Stimulated activated CD4-positive, alpha-beta T cell treated with anti-CD3 and anti-CD28 coated beads, Interleukin-4, amount 100 ng/mL, for 24 hours (primary cell): ENCODE measurements at places on chromosomes 12 and 14.

DNA sequence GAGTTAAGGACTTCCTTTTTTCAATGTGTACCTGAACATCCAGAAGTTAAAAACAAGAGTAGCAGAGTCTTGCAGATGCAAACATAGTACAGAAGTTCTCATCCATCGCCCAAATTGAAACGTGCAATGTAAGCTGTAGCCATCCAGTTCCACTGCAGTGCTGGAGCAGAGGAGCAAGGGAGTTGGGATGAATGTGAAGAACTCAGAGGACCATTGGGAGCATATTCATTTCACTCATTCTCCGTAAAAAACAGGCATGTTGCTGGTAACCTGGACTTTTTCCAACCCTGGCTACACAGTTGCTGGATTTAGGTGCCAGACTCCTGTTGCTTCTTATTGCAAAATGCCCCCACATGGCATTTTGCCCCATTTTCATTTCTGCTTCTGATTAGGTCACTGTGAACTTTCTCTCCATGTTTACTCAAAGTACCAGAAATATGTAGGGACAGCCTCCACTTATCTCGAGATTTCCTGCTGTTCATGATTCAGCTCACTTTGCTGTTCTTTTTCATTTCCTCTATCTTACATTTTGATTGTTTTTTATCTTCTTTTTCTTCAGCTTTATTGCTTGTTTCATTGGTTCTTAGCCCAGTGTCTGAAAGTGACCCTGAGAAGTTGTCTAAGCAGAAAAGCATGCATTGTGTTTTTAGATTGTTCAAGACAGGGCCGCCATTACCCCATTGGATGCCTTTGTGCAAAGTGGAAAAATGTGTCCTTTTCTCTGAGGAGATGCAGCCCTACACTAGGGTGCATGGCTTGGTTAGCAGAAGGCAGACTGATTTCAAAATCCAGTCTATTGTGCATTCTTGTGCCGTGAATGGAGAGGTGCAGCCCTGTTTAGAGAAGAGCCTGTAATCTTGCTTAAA lies 109.0 kb upstream of the AMIGO2 start:
- no peak for DNase-seq

GRCh38 chr12:124024776-124025175 lies 51.8 kb downstream of the ZNF664 start:
- DNase-seq = no peak

DNA sequence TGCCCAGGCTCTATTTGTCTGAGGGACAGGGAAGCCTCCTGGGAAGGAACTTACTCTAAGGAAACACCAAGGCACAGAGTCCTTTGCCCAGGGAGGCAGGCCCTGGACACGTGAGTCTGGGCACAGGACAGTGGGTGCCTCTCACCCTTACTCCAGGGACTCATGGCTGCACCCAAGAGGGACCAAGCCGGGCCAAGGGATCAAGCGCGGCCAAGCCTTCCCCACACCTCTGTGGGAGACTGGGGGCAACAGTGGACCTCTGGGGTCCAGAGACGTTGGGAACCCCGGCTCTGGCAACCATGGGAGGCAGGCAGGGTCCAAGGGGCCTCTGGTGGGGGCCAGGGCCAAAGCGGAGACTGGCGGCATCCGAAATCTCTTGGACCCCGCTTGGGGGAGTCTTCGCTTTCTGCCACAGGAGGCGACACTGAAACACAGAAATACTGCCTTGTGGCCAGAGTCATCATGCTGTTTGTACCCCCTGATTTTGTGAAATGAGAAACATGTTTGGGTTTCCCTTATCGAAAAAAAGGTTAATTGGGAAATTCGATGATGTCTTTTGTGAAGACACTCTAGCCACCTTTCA lies 51.7 kb upstream of the BCL11B start:
- no peak for DNase-seq

DNA sequence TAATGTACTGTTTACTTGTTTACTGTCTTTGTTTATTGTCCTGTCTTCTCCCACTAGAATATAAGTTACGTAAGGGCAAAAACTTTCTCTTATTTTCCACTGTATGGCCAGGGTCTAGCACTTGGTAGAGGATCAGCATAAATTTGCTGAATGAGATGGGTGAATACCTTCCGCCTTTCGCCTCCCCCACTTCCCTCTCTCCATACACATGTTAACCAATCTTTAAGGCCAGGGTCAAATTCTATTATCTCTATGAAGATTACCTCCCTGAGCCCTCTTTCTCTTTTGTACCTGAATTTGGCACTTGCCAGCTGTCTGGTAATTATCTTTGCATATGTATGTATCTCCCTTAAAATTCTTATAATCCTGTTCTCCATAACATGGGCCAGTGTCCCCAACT lies 4.9 kb downstream of the DUSP16 start:
- no peak for DNase-seq

- no peak for DNase-seq
These were observed 69.2 kb upstream of the ARID2 start for GRCh38 chr12:45660330-45660729.

GRCh38 chr12:9944391-9944790 lies 12.2 kb upstream of the CLEC2A start:
- no peak for DNase-seq

- peak; percentile 91 for DNase-seq
These were observed 25.1 kb upstream of the UBC start for GRCh38 chr12:124939421-124940142.

GRCh38 chr12:103725398-103725797 lies 115.6 kb downstream of the NT5DC3 start:
- no peak for DNase-seq

GRCh38 chr14:102848830-102849525 lies 71.7 kb downstream of the TRAF3 start:
- no peak for DNase-seq

- DNase-seq = no peak
These were observed 2.9 kb upstream of the CLMN start for GRCh38 chr14:95322651-95323050.

- DNase-seq = no peak
These were observed 217.4 kb downstream of the CRADD start for GRCh38 chr12:93894391-93895088.

DNA sequence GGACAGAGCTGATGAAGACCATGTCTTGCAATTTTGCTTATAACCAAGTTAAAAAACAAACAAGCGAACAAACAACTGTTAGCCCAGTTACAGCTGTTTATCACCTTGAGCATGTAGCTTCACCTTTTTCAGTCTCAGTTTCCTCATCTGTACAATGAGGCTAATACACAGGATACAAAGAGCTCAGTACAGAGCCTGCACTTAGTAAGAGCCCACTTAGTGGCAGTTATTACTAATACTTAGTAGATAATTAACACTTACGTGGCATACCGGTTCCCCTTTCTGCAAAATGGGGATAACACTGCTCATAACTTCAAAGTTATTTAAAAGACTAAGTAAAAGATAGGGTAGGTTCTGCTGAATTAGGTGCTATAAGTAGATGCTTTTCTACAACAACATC lies 228.0 kb downstream of the MON2 start:
- DNase-seq = no peak

GRCh38 chr12:108815875-108816594 lies 41.3 kb downstream of the SSH1 start:
- no peak for DNase-seq

DNA sequence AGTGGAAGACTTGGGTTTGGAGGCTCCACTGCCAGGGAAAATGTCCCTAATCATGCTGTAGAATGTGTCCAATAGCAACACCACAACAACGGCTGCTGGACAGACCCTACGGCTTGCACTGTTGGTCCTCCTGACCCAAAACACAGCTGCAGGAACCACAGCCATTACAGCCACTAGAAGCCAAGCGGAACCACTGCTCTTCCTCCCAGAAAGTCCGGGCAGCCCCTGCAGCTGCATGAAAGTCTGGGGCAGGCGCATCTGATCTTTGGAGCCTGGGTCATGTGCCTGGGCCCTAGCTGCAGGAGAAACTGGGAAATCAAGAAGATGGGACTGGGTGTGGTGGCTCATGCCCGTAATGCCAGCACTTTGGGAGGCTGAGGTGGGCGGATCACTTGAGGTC lies 124.7 kb upstream of the METAP2 start:
- DNase-seq = no peak

GRCh38 chr12:62799126-62799736 lies 135.7 kb downstream of the PPM1H start:
- peak; percentile 67 for DNase-seq

GRCh38 chr12:75041472-75041871 lies 168.2 kb downstream of the KCNC2 start:
- no peak for DNase-seq

DNA sequence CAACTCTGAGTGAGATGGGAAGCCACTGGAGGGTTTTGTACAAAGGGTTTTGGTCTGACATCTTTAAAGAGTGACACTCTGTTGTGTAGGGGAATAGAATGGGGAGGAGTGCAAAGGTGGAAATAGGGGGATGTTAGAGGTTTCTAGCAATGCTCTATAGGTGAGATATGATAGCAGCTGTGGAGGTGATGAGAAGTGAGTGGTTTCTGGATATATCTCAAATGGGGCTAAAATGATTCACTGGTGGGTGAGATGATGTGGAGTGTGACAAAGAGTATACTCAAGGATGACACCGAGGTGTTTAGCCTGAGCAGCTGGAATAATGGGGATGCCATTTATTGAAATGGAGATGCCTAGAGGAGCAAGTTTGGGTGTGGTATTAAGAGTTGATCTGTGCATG lies 426.4 kb downstream of the PCNX1 start:
- DNase-seq = no peak

DNA sequence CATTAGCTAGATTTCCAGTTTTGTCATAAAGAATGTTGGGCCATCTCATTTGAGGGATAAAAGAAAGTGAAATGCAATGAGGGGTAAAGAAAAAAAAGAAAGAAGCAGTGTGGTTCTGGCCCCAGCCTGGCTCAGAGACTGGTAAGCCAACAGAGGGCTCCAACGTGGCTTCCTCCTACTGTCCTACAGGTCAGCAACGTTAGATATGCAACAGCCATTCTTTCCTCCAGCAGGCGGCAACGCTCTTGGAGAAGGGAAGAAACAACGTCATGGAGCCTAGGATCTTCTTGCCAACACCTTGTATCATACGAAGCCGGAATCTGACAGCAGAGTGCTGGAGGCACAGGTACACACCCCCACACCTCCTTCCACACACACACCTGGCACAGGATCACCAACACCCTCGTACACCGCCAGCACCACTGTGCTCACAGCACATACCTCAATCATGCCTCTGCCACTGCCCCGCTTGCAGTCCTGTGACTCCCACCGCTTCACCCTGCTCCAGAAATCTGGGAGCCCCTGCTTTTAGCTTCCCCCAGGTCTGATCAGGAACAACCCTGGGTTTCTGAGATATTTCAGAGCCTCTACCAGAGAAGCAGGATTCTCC lies 102.8 kb downstream of the RPAP3 start:
- no peak for DNase-seq

DNA sequence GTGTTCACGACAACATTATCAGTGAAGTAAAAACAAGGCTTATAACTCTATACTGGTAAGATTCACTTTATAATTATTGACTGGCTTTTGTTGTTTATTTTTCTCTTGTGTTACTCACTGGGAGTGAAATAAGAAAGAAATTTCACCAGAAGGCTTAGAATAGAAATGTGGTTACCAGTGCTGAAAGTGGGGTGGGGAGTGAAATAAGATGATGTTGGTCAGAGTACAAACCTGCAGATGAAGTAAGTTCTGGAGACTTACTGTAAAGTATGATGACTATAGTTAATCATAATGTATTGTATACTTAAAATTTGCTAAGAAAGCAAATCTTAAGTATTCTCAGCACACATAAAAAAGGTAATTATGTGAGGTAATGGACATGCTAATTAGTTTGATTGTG lies 198.4 kb downstream of the KLHL28 start:
- DNase-seq = no peak

- DNase-seq = peak; percentile 61
These were observed 69.2 kb downstream of the RASSF3 start for GRCh38 chr12:64679487-64680001.

GRCh38 chr12:121334513-121335343 lies 17.5 kb downstream of the ANAPC5 start:
- DNase-seq = peak; percentile 14

DNA sequence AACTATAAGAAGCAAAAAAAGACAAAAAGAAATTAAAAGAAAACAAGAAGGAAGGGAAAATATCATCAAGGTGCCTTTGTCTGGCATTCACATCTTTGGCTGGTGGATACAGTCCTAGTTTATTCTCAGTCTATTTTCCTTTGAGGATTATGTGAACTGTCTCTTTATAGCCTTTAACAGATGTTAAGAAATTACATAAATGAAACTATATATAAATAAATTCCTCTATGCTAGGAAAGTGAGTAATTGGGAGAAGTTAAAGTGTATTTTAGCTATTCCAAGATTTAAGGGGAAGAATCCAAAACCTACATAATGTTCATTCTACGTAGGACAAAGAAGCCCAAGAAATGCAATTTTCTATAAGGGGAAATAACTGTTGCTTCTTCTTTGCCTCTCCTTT lies 316.3 kb downstream of the ADAMTS20 start:
- DNase-seq = no peak

DNA sequence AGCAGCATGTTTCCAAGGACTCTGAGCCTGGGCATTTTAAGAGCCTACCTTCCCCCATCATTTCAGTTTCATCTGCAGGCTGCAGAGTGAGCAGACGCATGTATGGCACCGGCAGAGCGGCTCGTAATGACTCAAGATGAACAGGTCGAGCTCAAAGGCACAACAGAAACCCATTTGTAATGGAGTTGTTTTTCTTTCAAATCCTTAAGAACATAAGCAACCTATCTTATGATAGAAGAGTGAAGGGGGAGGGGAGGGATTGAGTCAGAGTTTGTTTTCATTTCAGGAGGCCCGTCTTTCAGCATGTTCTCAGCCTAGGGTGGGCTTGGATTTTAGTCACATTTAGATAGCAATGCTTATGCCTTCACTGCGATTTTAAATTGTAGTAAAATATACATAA lies 54.9 kb upstream of the CISTR start:
- no peak for DNase-seq

- DNase-seq = peak; percentile 31
These were observed 8.2 kb downstream of the DMAC2L start for GRCh38 chr14:50320283-50320682.

DNA sequence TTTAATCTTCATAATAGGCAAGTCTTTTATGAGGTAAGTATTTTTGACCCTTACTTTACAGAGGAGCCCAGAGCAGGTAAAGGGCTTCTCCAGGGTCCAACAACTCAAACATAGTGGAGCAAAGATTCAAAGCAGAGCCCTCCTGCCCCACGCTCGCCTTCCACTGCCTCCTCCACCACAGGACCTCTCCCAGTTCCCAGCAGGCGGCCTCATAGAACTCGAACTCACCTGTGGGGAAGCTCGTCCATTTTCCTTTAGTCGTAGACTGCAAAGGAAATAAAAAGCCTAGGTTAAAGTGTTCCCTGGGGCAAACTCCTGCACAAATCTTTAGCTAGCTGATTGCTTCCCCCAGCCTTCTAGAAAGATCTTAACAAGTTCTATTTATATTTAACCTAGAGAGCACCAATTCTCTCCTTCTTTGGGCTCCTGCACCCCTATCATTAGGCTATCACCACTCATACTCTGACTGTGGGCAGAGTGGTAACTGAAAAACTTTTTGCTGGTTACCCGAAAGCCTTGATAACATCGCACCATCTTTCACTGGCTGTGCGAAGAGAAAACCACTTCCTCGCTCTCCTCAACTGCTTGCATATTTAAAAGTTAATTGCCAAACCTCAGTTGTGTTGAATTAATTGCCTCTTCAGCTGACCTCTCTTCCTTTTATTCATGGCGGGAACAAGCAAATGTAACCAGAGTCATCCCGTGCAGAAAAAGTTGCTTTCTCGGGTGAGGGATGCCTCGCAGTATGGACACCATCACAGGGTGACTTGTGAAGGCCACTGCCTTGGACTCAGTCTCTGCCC lies 299.6 kb downstream of the DPF3 start:
- peak; percentile 34 for DNase-seq
